ENCODE measurements at places on chromosomes 1 and 21. TPM values are rescaled to one million over a fixed set of nuclear protein-coding genes. Genes with fewer than 3 reads are reported as not detected.
A peak's percentile ranks its signal among the peaks of the same experiment; 100 is the strongest.

Gene GBP1
- 67.6 TPM for total RNA-seq

Gene C8A
- total RNA-seq: not detected

Gene SPRR2F
- total RNA-seq: not detected

Gene ESRRG
- not detected for total RNA-seq

DNA sequence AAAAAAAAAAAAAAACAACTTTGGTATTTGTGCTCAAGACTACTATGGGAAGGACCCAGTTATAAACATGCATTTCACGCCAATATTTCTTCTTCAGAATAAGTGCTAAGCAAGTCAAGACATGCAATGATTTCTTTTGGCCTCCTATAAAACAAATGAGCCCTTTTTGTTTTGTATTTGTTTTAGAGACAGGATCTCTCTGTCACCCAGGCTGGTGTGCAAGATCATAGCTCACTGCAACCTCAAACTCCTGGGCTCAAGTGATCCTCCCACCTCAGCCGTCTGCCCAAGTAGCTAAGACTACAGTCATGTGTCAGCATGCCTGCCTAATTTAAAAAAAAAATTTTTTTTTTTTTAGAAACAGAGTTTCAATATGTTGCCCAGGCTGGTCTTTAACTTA, 348.7 kb downstream of the PCP4 start:
- no peak overlapping the region for H3K27ac ChIP-seq
- DNase-seq: no peak
- no peaks in the 10 kb centered on the region for H3K36me3 ChIP-seq
- H3K27me3 ChIP-seq: no peaks in the 10 kb centered on the region
- H3K4me3 ChIP-seq: no peak overlapping the region

DNA sequence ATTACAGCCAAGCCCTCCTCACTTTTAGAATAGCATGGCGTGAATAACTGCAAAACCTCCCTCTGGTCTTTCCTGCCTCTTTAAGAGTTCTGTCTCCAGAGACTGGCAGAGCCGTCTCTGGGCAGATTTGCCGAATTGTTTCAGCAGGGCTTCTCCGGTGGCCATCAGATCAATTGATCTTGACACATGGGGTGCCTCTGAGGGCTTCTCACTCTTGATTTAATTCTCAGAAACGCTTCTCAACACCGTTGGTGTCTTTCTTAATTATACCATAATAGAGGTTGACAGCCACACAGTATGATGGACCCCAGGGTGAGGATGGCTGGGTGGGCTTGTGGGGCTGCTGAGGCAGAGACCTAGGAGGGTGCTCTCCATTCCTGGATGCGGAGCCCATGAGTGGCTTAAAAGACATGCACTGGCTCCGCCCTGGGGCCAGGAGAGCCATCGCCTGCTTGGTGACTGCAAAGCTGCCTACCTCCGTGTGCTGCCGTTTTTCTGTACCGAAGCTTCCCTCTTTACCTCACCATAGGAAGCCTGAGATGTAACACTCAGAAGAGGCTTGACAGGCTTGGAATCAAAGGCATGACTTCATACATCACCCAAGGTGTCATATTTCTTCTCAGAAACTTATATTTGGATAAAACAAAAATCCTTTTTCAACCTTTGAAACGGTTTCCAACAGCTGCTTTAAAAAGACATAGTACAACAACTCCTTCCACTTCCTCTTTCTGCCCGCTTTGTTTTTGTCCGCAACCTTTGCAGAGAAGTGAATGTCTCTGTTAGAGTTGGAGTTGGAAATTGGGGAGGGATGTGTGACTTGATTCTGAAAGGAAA, 82.9 kb downstream of the GALNT2 start:
- no peak overlapping the region for H3K27ac ChIP-seq
- peak; percentile 32 for DNase-seq
- H3K4me3 ChIP-seq: no peak overlapping the region
- no peaks in the 10 kb centered on the region for H3K27me3 ChIP-seq

DNA sequence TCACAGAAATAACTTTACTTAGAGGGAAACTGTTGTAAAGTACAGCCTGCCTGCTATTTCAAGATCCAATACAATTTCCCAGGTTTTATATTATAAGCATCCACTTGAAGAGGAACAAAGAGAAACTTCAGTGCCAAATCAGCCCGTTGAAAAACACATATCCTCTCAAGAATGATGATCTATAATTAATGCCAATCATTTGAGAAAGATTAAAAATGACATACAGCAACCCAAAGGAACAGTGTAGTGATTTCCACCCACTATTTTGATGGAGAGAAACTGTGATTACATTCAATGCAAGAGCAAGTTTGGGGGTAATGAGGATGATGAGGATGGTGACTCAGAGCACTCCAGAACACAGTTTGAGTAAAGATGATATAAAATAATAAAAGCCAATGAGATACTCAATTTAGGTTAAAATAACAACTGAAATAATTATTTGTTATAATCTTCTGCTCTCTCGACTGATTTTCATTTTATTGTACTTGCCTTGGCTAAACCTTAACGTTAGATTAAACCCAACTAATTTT, 715.5 kb downstream of the NCAM2 start:
- no peaks in the 10 kb centered on the region for H3K36me3 ChIP-seq
- H3K27ac ChIP-seq: no peak overlapping the region
- H3K4me3 ChIP-seq: no peak overlapping the region
- DNase-seq: no peak
- H3K4me1 ChIP-seq: no peaks in the 10 kb centered on the region

DNA sequence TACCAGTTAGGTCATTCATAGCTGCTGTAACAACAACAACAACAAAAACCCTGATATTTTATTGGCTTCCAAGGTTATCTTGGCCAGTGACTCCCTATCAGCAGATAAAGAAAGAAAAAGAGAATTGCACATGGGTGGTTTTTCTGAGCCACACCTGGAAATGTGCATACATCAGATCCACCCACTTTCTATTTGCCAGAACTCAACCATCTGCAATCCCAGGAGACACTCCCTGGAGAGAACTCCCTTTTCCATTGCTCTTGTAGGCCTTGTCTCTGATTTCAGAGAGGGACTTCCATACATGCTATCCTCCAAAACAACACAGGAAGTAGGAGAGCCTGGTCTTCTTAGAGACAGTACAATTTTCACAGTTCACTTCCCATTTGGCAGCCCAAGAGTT, 74.9 kb upstream of the ZC3H11B start:
- DNase-seq: no peak
- H3K27ac ChIP-seq: no peak overlapping the region
- no peaks in the 10 kb centered on the region for H3K4me1 ChIP-seq
- H3K36me3 ChIP-seq: no peaks in the 10 kb centered on the region

GRCh38 chr1:54335755-54336108, 70.5 kb downstream of the SSBP3 start:
- peaks cover 43% of the 10 kb centered on the region for H3K4me1 ChIP-seq
- no peak overlapping the region for H3K27ac ChIP-seq
- no peak overlapping the region for H3K4me3 ChIP-seq
- H3K36me3 ChIP-seq: peaks cover 5% of the 10 kb centered on the region
- no peak for DNase-seq

- H3K4me1 ChIP-seq: peaks cover 70% of the 10 kb centered on the region
- H3K4me3 ChIP-seq: peak overlapping the region; percentile 94
- peaks cover 51% of the 10 kb centered on the region for H3K36me3 ChIP-seq
- H3K27ac ChIP-seq: peak overlapping the region; percentile 98
These were observed 2.6 kb downstream of the PFDN2 start for GRCh38 chr1:161115132-161115711.

- H3K4me1 ChIP-seq: peaks cover 4% of the 10 kb centered on the region
- H3K27ac ChIP-seq: no peak overlapping the region
- H3K36me3 ChIP-seq: peaks cover 3% of the 10 kb centered on the region
These were observed 36.4 kb downstream of the MAP3K7CL start for GRCh38 chr21:29166853-29167252.

- H3K27ac ChIP-seq: peak overlapping the region; percentile 32
- no peak overlapping the region for H3K4me3 ChIP-seq
- no peaks in the 10 kb centered on the region for H3K27me3 ChIP-seq
These were observed 4.6 kb upstream of the TIE1 start for GRCh38 chr1:43296207-43296606.

DNA sequence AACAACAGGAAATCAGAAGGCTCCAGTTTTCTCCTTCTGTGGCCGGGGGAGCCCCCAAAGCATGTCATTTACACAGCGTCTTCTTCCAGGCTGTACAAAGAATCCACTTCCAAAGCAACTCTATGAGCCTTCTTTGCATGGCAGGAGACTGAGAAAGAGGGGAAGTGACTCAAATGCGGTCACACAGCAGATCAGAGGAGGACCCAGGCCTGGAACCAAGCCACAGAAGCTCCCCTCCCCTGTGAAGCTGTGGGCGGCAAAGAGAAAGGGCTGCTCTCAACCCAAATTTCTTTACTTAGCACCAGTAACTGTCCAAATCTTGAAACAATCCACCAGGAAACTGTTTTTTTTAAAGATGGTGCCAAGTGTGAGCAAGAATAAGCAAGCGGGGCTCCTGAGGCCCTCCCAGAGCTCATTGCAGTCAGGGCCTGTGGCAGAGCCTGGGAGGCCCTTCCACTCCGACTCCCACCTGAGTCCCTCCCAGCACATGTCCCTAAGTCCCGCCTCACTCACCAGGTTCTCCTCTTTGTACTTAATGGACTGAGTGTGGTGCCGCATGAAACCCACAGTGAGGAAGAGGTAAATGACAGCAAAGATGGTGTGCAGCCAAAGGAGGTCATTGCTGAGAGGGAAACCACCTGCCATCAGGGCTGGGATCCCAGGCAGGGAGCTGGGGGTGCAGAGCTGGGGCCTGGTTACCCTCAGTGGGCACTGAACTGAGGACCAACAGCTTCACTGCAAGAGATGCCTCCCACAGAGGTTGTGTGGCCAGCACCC, 15.9 kb downstream of the TMEM63A start:
- peak overlapping the region; percentile 28 for H3K4me3 ChIP-seq
- DNase-seq: peak; percentile 88
- peak overlapping the region; percentile 82 for H3K27ac ChIP-seq
- H3K4me1 ChIP-seq: peaks cover 43% of the 10 kb centered on the region
- no peaks in the 10 kb centered on the region for H3K27me3 ChIP-seq

- no peaks in the 10 kb centered on the region for H3K4me1 ChIP-seq
- no peak overlapping the region for H3K27ac ChIP-seq
- H3K27me3 ChIP-seq: no peaks in the 10 kb centered on the region
- no peaks in the 10 kb centered on the region for H3K36me3 ChIP-seq
These were observed 114.0 kb downstream of the GREM2 start for GRCh38 chr1:240497908-240498307.

GRCh38 chr1:5969168-5969567, 23.1 kb downstream of the NPHP4 start:
- no peaks in the 10 kb centered on the region for H3K27me3 ChIP-seq
- peaks cover 13% of the 10 kb centered on the region for H3K36me3 ChIP-seq
- H3K27ac ChIP-seq: no peak overlapping the region
- DNase-seq: no peak
- no peaks in the 10 kb centered on the region for H3K4me1 ChIP-seq

GRCh38 chr21:39705849-39706248, 39.1 kb upstream of the IGSF5 start:
- H3K27me3 ChIP-seq: peaks cover 11% of the 10 kb centered on the region
- H3K4me3 ChIP-seq: no peak overlapping the region
- DNase-seq: no peak
- no peaks in the 10 kb centered on the region for H3K4me1 ChIP-seq
- no peak overlapping the region for H3K27ac ChIP-seq

GRCh38 chr1:27569088-27569460, 34.9 kb downstream of the AHDC1 start:
- H3K4me1 ChIP-seq: peaks cover 18% of the 10 kb centered on the region
- H3K4me3 ChIP-seq: peak overlapping the region; percentile 36
- H3K27me3 ChIP-seq: no peaks in the 10 kb centered on the region
- DNase-seq: peak; percentile 20
